ENCODE measurements at places on chromosomes 2 and 18.

DNA sequence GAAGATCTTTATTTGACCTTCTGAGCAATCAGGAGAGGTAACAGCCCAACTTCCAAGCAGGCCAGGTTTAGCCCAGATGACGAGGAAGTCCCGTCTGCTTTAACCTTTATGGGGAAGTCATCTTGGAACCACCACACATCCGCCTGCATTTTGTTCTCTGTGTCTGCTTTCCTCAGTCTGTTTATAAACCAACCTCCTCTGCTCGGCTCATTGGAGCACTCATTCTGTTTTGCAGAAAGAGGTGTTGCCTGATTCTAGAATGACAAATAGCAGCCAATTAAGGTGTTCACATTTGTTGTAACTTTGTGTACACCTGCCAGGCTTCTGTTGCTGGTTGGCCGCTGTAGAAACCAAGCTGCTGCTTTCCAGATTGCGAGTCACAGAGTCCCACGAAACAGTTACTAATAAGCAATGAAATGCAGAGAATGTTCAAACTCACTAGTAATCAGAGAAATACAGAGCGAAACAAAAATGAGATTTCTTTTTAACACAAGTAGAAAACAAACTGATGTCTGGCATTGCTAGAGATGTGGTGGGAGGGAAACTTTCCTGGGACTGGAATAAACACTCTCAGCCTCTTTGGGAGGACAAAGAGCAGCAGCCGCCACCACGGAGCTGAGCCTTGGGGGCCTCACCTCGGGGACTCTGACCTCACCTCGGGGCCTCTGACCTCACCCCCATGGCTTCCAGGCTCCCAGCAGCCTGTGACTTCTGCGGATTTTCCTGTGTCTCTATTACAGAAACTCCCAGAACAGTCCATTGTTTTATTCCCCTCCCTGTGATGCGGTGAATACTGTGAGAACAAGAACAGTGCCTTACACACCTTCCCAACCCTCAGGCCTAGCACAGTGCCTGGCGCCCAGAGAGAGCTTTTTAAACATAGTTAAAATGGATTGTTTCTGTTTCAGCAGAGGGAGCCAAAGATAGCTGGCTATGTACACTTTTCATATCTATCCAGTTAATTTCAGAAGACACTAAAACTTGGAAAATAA lies 64.0 kb downstream of the MBP start:
- DNase-seq = no peak

GRCh38 chr2:226773291-226773690 lies 26.3 kb downstream of the IRS1 start:
- no peak for DNase-seq

GRCh38 chr2:131010566-131010965 lies 82.7 kb downstream of the FAM168B start:
- DNase-seq = no peak

GRCh38 chr2:29255004-29255403 lies 139.8 kb downstream of the CLIP4 start:
- peak; percentile 13 for DNase-seq

DNA sequence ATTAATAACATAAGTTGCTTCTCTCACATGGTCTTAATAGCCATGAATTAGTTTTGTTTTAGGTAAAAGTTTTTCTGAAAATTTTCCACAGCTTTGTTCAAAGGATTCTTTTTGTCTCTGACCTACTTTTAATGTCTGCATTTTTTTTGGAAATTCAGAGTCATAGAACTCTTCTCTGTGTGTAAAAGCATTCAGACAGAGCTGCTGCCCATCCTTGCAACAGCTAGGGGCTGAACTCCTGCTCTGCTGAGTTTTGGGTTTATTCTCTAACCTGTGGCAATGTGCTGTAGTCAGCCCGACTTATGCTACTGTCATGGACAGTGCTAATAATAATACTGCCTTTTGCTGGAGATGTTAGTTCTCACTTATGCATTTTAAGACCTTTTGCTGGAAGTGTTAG lies 44.1 kb downstream of the RALBP1 start:
- no peak for DNase-seq

All from right renal cortex interstitium (tissue), 3 donors.